ENCODE measurements at places on chromosomes 12 and 14. TPM values are rescaled to one million over a fixed set of nuclear protein-coding genes. Genes with fewer than 3 reads are reported as not detected.

- DNase-seq, result no peak
Observed at GRCh38 chr14:51872396-51872795, 12.0 kb downstream of the GNG2 start.

- DNase-seq, result no peak
Observed at GRCh38 chr12:111458546-111459172, 52.9 kb downstream of the SH2B3 start.

ZC2HC1C gene
- total RNA-seq, result 3.1 TPM

GRCh38 chr14:104563191-104563741, 16.3 kb upstream of the C14orf180 start:
- DNase-seq, result peak; percentile 59

- DNase-seq, result peak; percentile 16
Observed at GRCh38 chr12:31370531-31371255, 44.7 kb upstream of the SINHCAF start.

DNA sequence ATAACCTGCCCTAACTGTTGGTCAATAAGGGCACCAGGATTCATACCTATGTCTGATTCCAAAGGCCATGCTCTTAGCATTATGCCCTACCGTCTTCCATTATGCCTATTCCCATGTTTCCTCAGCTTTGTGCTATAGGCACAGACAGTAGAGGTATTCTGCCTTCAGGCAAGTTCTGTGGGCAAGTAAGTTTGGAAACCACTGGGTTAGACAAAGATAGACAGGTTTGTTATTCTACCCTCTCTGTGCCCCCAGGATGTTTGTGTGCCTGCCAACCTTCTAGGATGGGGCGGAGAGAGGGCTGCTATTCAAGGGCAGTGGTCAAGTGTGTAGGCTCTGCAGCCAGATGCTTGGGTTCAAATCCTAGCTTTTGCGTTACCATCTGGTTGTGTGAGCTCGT, 4.6 kb downstream of the RAPGEF3 start:
- no peak for DNase-seq

- no peak for DNase-seq
Observed at GRCh38 chr14:51463461-51463860, 188.2 kb upstream of the FRMD6 start.

DNA sequence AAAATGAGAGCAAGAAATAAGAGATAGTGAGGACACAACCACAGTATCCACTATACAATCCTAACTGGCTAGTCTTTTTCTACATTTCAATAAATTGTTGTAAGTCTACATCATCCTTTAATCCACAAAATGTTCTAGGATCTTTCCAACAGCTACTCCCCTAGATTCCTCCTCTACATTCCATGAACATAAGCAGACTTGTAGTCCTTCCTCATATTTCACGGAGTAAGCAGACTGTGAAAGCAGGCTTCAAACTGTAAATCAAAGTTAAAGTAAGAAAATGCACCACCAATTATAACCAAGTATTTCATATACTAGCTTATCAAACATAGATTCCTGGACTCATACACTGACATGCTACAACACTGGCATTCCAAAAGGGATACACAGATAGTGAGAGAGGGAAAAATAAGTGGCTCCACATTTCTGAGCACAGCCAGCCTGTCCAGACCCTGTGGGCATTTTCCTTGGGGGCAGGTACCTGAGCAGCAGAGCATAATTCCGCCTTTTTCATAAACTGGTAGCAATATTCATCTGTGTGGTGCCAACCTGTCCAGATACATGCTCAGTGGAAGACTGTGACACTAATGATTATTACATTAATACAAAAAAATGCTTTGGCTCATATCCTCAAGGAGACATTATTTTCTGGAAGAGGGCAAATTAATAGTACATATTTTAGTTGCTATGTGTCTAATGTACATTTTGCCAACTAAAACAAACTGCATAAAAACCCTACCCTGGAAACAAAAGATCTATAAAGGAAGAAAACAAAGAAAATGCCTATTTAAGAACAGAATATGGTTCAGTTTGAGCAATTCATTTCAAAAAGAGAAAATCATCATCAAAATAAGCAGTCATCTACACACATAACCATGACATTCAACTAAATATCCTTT, 113.3 kb upstream of the FSCB start:
- no peak for DNase-seq

DNA sequence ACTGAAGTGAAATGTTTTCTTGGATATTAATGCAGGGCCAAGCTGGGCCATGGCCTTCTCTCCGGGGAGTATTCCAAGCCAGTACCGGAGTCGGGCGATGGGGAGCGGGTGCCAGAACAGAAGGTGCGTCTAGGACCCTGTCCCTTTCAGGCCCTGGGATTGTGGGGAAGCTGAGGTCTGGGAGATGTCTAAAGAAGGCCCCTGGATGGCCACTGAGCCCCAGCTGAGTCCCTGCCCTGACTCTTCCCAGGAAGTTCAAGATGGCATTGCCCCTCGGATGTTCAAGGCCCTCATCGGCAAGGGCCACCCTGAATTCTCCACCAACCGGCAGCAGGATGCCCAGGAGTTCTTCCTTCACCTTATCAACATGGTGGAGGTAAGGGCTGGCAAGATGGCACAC, 7.2 kb upstream of the TPI1 start:
- DNase-seq, result no peak

DNA sequence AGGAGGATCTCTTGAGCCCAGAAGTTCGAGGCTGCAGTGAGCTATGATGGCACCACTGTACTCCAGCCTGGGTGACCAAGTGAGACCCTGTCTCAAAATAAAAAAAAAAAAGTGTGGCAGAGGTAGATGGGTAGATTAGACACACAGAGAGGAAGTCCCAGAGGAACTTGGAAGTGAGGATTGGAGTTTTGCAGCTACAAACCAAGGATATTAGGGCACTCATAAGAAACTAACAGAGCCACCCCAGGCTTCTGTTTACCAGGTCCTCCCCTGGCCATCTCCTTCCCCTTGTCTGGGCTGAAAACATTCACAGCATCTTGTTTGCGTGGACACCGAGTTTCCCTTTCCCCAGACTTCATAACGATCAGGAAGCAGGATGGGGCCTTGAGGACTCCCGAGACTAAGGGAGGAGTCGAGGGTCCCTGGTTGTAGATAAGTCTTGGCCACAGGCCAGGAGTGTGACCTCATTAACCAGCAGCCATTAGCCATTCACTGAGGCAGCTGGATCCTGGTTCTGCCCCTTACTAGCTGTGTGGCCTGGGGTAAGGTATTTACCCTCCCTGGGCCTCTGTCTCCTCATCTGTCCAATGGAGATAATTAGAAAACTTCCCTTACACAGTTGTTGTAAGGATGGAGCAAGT, 2.1 kb downstream of the MAP1LC3B2 start:
- DNase-seq, result no peak

MAP1LC3B2 gene
- total RNA-seq, result not detected

All from left lung (tissue), 14 donors.